Activated CD4-positive, alpha-beta T cell treated with anti-CD3 and anti-CD28 coated beads, Interleukin-2, Interleukin-4, amounts not matched to agents 100 ng/mL and 50 ng/mL, durations not matched to agents 16 hours and 8 hours (primary cell): ENCODE measurements at places on chromosomes 13 and 19.

DNA sequence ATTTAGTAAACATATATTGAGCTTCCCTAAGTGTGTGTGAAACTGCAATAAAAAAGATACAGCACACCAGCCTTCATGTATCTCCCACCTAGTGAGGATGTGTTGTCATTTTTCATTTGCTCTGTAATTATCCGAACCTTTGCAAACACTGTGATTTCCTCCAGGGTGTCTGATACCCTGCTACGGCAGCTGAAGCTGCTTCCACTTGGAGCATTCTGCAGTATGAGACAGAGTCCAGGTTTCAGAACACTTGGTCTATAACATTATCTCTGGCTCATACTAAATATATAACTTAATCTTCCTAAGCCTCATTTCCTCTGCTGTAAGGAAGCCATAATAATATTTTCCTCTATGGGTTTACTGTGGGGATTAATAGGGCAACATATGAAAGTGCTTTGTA is 1338.1 kb upstream of the SLC10A2 start:
- no peak for DNase-seq

DNA sequence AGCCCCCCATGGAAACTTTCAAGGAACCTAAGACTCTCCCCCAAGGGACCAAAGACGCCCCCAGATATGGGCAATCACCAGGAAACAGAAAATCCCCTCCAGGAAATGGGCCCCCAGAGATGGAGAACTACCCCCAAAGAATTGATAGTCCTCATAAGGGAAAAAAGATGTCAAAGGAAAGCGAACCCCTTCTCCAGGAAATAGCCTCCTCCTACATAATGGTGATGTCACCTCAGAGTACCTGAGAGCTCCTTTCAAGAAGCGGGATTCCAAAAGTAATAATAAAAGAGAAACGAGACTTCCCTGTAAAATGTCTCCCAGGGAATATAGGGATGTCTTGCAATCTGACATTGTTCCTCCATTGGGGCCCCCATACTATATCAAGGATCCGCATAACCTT is 1.1 kb downstream of the CDKN2D start:
- DNase-seq, result no peak

DNA sequence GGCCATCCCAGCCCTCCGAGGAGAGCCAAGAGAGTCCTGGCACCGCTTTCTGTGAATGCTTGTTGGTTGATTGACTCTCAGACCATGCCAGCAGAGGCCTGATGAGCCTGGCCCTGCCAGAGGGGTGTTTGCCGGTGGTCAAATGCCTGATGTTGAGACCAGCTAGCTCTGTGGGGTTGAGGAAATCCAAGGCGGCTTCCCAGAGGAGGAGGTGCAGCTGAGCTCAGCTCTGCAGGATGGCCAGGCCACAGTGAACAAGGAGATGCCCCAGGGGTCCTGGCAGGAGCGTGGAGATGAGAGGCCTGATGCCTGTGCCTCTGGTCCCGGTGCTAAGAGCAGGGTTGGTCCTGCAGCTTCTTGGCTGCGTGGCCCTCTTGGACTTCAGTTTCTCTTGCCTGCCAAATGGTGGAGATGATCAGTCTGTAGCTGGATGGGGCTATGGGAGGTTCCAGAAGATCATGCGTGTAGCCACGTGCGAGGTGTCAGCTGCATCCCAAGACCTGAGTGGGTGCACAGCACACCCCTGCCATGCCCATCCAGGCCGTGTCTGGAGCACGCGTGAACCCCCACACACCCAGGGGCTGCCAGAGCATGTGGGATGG is 16.8 kb downstream of the NFIC start:
- DNase-seq, result no peak

GRCh38 chr13:25864116-25864515 is 187.7 kb downstream of the SHISA2 start:
- no peak for DNase-seq

DNA sequence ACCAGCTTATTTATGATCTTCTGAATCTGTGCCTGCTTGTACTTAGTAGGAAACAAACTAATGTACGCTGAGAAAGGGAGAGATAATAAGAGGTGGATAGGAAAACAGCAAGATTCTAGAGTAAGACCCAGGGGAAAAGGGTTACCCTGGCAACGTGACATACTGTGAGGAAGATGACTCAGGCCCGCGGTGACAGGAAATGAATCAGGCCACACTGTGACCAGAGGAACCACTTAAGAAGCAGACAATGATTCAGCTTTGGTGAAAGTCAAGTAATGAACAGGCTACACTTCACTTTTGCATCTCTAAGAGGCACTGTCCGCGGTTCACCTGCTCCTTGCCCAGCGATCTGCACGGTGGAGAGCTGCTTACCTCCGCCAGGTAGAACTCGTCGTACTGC is 158.2 kb downstream of the NALCN start:
- peak; percentile 84 for DNase-seq

DNA sequence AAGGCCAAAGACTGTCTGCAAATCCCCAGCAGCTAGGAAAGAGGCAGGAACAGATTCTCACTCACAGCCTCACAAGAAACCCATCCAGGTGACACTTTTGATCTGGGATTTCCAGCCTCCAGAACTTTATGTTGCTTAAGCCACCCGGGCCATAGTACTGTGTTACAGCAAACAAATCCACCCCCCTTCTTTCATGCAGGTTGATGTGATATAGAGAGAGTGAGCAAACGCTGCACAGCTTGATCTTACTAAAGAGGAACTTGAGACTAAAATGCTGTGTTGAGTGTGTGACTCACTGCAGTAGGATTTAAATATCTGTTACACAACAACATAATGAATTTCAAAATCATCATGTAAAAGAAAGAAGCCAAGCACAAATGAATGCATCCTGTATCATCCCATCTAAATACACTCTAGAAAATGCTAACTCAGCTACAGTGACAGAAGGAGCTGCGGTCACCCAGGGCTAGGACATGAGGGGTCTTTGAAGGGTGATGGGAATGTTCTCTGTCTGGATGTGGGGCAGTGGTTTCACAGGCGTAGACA is 32.2 kb downstream of the RCBTB2 start:
- DNase-seq, result peak; percentile 62

GRCh38 chr19:34577056-34577455 is 95.5 kb downstream of the WTIP start:
- no peak for DNase-seq

GRCh38 chr13:21150013-21150412 is 26.3 kb downstream of the SKA3 start:
- no peak for DNase-seq

GRCh38 chr13:31119966-31120700 is 41.6 kb downstream of the HSPH1 start:
- DNase-seq, result no peak

DNA sequence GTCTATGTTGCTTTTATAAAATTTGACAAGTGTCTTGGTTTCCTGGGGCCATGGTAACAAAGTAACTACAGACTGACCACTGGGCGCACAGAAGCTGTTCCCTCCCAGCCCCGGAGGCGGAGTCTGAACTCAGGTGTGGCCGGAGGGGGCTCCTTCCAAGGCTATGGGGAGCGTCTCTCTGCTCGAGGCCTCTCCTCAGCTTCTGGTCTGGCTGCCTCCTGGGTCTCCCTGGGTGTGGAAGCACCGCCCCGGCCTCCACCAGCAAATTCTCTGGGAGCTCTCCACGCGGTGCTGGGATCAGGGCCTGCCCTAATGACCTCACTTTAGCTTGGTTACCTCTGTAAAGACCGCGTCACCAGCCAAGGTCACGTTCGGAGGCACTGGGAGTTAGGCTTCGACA is 45.7 kb upstream of the F7 start:
- DNase-seq, result no peak

GRCh38 chr13:85334187-85334586 is 465.0 kb downstream of the SLITRK6 start:
- DNase-seq, result no peak

- peak; percentile 92 for DNase-seq
These were observed 15.2 kb downstream of the PLEKHF1 start for GRCh38 chr19:29680447-29680846.

GRCh38 chr13:25923217-25924085 is 128.4 kb downstream of the SHISA2 start:
- DNase-seq, result no peak

GRCh38 chr13:32627793-32628192 is 41.5 kb downstream of the PDS5B start:
- DNase-seq, result no peak

GRCh38 chr13:103884101-103884723 is 818.0 kb upstream of the SLC10A2 start:
- no peak for DNase-seq

DNA sequence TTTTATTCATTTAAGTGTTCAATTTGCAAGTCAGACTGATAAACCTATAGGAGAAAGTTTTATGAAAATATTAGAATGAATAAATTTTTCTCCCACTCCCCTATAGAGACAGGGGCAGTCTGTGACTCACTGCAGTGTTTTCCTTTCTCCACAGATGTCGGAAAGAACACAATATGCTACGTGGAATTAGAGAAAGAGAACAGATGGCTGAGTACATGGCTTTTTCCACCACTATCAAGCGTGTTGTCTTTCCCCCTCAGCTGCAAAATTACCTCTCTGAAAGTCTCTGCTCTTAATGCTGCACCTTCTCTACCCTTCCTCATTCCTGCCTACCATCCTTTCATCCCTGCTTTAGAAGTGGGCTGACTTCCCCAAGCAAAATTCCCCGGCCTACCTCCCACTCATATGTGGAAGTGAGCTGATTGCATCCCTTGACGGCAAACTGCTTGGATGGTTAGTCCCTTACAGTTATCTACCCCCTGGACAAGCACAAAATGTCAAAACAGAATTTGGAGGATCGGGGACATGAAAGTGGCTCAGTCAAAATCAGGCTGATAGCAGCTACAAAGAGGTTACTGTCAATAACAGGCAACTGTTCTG is 30.0 kb downstream of the FLT1 start:
- no peak for DNase-seq

DNA sequence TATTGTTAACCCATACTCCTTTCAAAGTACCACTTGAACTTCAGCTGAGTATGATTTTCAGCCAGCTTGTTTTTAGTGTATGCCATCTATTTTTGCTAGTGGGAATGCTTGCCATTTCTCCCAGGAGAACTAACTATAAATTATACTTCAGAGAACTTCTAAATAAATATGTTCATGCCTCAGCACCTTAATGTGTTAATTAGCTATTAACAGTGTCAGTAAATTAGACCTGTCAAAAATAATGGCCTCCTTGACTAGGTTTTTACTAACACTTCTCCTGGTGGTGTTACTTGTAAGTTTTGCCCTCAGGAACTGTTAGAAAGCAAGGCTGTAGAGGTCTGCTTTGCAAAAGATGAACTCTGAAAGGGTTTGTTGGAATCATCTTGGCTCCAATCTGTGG is 4.5 kb downstream of the CLDN10 start:
- DNase-seq, result no peak

DNA sequence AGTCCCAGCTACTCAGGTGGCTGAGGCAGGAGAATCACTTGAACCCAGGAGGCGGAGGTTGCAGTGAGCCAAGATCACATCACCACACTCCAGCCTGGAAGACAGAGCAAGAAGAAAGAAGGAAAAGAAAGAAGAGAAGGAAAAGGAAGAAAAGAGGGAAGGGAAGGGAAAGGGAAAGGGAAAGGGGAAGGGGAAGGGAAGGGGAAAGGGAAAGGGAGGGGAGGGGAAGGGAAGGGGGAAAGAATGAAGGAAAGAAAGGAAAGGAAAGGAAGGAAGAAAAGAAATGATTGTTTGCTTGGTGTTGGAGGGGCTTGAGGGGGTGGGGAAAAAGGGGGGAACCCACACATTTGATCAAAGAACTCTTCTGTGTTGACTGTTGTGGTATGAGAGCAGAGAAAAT is 10.0 kb downstream of the PMIS2 start:
- DNase-seq, result no peak

GRCh38 chr13:97495678-97496077 is 61.7 kb downstream of the RAP2A start:
- DNase-seq, result no peak

DNA sequence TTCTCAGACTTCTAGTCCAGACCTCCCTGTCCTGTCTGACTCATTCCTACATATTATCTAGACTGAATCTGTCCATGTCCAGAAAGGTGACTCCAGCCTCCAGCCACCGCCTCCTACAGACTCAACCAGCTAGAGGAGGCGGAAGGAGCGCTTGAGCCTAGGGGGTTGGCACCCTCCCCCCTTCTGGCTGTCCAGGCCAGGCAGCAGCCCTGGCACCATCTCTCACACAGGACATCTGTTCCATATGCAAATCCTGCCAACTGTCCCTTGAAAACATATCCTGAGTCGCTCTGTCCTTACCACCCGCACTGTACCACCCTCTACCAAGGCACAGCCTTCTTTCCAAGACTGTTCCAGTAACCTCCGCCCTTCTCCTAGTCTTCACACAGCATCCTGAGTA is 150.7 kb upstream of the WASF3 start:
- DNase-seq, result no peak

DNA sequence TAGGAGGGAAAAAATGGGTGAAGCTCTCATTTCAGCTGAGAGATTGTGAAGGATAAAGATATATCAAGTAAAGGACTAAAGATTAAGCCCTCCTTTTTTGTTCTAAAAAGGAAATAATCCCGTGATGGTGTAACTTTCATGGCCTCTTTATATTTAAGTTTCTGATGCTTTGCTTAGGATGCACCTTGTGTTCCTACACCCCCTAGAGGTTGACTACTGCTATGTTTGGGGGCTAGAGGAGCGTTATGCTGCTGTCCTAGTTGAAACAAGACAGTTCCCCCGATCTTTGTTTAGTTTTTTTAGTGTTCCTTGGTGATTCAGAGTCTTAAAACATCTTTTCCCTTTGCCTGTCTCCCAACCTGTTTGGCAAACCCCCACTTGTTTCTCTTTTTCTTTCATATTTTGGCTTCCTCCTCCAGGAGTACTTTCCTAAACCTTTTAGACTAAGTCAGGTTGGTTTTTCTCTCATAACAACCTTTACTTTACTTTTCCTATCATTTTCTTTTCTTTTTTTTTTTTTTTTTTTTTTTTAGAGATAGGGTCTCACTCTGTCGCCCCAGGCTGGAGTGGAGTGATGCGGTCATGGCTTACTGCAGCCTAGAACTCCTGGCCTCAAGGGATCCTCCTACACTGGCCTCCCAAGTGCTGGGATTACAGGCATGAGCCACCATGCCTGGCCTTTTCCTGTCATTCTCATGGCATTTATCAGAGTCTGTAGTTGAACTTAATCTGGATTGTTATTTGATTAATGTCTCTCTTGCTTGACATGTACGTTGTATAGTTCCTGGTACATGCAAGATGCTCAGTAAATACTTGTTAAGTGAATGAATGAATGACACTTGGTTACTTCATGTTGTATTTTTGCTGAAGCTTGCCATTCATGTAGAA is 2.8 kb downstream of the UBA2 start:
- DNase-seq, result peak; percentile 73

- DNase-seq, result no peak
These were observed 11.7 kb downstream of the KCNRG start for GRCh38 chr13:50026788-50027473.

DNA sequence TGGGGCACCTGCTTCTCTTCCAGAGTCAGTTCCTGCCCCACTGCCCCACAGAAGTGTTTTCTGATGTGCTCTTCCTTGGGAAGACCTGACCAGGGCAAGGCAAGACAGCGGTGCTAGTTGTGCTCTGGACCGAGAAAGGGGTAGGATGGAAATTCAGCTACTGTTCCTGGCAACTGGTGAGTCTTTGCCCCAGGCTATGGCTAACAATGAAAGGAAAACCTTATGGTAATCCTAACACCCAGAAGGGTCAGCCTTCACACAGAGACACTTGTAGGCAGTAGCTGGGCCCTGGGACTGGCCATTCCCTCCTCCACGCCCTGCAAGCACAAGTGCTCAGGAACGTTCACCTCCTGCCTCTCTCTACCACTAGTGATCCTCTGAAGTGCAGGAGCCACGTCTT is 9.6 kb upstream of the CYSLTR2 start:
- no peak for DNase-seq

- no peak for DNase-seq
These were observed 364 bp downstream of the CKM start for GRCh38 chr19:45322311-45322710.

GRCh38 chr19:3095441-3096191 is 1.5 kb downstream of the GNA11 start:
- no peak for DNase-seq

GRCh38 chr19:407511-408440 is 1.2 kb downstream of the C2CD4C start:
- DNase-seq, result no peak
